ENCODE measurements at places on chromosomes 6 and 20.
A peak's percentile ranks its signal among the peaks of the same experiment; 100 is the strongest.

GRCh38 chr6:162153120-162153519, 574.4 kb downstream of the PRKN start:
- no peak for DNase-seq

DNA sequence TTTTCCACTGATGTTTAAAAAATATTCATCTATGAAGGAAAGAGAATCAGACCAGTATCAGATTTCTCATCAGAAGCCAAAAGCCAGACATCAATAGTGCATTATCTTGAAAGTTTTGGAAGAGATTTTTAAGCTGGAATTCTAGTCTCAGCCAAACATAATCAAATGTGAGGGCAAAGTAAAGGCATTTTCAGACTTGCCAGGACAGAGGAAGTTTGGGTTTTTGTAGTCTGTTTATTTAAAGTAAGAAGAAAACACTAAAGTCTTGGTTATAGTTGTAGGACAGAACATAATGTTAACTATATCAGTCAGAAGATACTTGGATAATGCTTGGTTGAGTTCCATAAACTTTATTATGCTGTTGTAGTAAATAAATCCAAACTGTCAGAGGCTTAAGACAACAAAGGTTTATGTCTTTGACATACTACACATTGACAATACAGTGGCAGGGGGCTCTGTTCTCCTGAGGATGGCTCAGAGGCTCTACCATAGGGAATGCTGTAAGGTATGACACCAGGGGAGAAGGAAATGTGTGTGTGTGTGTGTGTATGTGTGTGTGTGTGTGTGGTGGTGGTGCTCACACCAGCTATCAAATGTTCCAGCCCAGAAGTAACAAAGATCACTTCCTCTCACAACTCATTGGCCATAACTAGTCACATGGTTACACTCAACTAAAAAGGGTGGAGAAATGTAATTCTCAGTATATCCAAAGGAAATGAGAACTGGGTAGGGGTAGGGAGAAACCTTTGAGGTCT, 26.7 kb upstream of the YWHAB start:
- no peak for DNase-seq

GRCh38 chr6:100228437-100228833, 234.4 kb upstream of the MCHR2 start:
- DNase-seq: no peak

DNA sequence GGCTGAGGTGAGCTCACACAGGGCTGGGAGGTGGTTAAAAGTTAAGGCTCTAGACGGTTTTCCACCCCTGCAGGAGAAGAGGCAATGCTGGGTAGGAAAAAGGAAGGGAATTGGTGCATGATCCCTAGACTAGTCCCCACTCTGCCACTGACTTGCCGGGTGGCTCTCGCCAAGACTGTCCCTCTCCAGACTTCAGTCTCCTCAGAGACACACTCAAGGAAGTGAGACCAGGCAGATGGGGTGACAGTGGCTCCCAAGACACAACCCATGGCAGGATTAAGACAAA, 13.1 kb downstream of the C20orf96 start:
- no peak for DNase-seq

GRCh38 chr20:621125-621756, 11.1 kb upstream of the TCF15 start:
- peak; percentile 63 for DNase-seq

GRCh38 chr6:24228123-24228522, 102.1 kb downstream of the NRSN1 start:
- no peak for DNase-seq

DNA sequence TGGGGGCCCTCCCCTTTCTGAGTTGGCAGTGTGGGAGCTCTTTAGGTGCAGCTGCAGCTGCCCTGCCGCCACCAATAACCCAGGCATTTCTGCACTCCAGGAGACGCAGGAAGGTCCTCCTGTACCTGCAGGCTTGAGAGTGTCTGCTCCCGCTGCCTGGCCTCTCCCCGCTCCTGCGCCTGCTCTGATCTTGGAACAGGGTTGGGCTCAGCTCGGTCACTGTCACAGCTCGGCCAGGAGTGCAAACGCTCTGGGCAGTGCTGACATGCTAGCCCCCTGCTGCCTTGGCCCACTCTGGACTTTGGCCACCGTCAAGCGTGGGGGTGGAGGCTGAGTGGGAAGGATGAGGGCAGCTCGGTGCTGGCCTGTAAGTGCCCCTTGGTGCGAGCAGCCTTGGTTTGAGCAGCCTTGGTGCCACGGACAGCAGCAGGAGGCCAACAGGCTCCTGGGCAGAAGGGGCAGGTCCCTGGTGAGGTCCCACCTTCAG, 738.1 kb upstream of the GJE1 start:
- no peak for DNase-seq

DNA sequence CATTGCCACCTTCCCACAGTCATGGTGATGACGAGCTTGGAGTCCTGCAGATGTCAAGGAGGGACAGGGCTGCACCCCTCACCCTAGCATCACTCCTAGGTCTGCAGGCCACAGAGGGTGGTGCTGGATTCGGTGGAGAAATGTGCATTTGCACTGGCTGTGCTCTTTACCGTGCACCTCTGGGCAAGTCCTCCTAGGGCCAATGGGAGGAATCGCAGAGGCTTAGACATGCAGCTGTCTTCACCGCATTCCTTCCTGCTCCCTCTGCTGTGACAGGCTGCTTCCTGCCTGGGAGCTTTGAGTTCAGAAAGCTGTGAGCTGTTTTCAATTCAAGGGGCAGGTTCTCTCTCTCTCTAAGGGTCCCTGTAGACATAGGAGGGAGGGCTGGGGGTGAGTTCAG, 85.1 kb downstream of the EDN3 start:
- no peak for DNase-seq

DNA sequence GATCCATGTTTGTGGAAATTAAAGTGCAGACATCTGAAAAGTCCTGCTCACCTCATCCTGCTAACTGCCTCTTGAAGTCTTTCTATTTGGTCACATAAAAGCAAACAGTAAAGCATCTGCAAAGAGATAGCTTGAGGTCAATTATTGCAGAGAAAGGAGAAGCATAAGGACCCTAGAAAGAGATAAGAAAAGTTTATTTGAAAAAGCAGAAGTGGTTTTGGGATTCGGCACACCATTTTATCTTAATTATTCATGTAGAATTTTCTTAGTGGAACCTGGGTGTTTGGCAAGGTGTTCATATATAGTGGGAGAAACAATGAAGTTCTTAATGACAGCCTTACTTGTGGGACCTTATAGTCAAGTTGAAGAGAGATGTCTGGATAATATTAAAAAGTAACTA, 280.8 kb downstream of the CENPW start:
- no peak for DNase-seq

- no peak for DNase-seq
Measured at GRCh38 chr20:48313324-48313723, 514.5 kb downstream of the PREX1 start.

GRCh38 chr6:112054555-112055190, 769 bp downstream of the CCN6 start:
- no peak for DNase-seq

- DNase-seq: no peak
Measured at GRCh38 chr20:49983848-49984408, 1.1 kb downstream of the SNAI1 start.

- DNase-seq: no peak
Measured at GRCh38 chr6:14887181-14887580, 358.7 kb upstream of the JARID2 start.

- no peak for DNase-seq
Measured at GRCh38 chr20:56451056-56451765, 17.2 kb upstream of the RTF2 start.

- DNase-seq: peak; percentile 39
Measured at GRCh38 chr6:131139599-131139998, 4.3 kb downstream of the AKAP7 start.

- no peak for DNase-seq
Measured at GRCh38 chr6:4935975-4936680, 67.7 kb downstream of the RPP40 start.

DNA sequence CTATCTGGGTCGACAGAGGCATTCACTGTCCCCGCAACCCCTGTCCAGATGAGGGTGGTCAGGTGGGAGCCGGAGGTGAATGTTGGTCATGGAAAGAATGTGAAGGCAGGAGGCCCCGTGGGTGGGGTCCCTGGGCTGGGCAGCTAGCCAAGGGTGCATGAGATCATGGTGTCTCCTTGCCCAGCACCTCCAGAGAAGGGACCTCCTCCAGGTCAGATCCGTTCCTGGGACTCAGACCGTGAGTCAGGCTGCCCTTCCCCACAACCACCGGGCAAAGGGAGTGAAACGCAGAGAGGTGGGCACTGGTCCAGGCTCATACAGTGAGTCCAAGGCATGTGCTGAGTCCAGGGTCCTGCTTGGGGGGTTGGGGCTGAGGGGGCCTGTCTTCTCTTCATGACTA, 3.5 kb downstream of the FOXS1 start:
- DNase-seq: no peak

- DNase-seq: no peak
Measured at GRCh38 chr6:1729133-1729749, 119.5 kb downstream of the FOXC1 start.

DNA sequence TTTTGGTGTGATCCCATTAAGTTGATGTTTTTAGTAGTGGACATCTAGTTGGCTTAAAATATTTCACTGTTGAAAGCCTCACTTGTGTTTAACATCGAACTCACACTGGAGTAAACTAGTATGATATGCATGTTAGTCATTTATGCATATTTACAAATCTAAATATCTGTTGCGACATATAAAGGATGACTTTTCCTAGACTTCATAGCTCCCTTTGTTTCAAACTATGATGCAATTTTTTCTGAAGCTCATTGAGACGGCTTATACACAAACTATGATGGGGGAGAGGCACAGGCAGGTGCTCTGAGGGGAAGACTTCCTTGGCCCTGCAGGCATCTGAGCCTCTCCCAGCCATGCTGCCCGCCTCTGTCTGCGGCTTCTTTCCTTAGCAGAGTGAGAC, 11.8 kb upstream of the FOXC1 start:
- no peak for DNase-seq

DNA sequence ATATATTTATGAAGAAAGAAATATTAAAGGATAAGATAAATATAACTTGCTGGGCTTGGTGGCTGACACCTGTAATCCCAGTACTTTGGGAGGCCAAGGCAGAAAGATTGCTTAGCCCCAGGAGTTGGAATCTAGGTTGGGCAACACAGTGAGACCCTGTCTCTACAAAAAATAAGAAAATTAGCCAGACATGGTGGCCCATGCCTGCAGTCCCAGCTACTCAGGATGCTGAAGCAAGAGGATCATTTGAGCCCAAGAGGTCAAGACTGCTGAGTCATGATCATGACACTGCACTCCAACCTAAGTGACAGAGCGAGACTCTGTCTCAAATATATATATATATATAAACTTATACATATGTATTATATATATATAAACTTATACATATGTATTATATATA, 164.0 kb downstream of the MRPL14 start:
- peak; percentile 9 for DNase-seq

DNA sequence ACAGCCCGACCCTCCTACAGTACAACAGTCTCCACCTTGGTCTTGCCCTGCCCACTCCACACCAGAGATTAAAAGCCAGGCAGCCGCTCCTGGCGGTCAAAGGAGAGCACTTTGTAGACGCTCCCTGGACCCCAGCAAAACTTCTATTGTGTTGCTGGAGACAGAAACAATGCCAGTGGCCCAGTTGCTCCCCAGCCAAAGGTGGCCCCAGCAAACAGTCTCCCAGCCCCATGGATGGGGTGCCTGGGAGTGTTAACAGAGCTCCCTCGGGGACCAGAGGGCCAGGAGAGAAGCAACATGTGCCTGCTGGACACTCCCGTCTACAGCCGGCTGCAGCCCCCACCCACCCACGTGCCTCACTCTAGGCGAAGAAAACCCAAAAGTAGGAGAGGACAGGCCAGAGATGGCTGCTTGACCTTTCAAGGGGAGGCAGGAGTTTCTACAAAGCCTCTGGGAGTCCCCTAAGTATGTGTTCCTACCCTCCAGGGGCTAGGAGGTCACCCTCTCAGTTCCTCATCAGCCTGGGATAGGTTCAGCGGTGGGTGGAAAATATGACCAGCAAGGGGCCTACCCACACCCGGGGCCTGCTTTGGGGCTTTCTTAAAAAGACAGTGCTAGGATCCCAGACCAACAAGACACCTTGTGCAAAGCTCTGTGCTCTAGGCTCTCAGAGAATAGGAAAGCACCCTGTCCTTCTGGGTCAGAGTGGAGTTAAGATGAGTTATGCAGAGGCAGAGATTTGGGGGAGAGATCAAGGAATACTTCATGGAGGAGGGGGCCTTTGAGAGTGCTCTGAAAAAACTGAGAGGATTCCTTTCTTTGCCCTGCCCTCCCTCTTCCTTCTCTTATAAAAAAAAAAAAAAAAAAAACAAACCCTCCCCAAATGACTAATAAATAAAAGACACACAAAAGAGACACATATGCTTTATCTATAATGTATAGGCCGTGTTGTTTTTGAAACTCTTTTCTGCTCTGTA, 19.0 kb upstream of the PREX1 start:
- peak; percentile 99 for DNase-seq

GRCh38 chr6:13559251-13559650, 15.2 kb upstream of the SIRT5 start:
- DNase-seq: no peak

- DNase-seq: no peak
Measured at GRCh38 chr6:42276034-42276890, 58.6 kb upstream of the MRPS10 start.

- DNase-seq: no peak
Measured at GRCh38 chr20:62181808-62182207, 1.0 kb upstream of the MTG2 start.

- DNase-seq: no peak
Measured at GRCh38 chr20:47221036-47221625, 135.4 kb downstream of the ZMYND8 start.

DNA sequence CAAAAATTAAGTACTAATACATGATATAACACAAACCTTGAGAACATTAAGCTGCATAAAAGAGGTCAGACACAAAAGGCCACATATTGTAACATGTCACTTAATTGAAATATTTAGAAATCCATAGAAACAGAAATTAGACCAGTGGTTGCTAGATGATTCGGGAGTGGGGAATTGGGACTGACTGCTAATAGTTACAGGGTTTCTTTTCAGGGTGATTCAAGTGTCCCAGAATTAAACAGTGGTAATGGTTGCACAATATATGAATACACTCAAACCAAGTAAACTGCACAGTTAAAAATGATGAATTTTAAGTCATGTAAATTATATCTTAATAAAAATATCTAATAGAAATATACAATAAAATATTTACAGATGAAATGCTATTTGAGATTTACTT, 174.5 kb downstream of the WDR27 start:
- DNase-seq: no peak

GRCh38 chr20:20732641-20733040, 20.2 kb upstream of the RALGAPA2 start:
- peak; percentile 38 for DNase-seq

DNA sequence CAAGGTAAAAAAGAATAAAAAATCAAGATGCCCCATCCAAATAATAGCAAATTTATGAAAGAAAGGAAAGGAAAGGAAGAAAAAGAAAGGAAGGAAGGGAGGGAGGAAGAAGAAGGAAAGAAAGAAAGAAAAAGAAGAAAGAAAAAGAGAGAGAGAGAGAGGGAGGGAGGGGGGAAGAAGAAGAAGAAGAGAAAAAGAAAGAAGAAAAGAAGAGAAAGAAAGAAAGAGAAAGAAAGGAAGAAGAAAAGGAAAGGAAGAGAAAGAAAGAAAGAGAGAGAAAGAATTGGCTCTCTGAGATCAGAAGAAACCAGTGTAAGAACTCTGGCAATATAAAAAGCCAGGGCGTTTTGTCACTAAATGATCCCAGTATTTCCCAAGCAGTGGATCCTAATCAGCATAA, 401.7 kb downstream of the EPHA7 start:
- no peak for DNase-seq

GRCh38 chr20:47464380-47465101, 37.1 kb upstream of the NCOA3 start:
- DNase-seq: peak; percentile 78
